ENCODE measurements at places on chromosomes 3 and 15. TPM values are rescaled to one million over a fixed set of nuclear protein-coding genes. Genes with fewer than 3 reads are reported as not detected.

ATR gene
- 39.9 TPM for total RNA-seq

DNA sequence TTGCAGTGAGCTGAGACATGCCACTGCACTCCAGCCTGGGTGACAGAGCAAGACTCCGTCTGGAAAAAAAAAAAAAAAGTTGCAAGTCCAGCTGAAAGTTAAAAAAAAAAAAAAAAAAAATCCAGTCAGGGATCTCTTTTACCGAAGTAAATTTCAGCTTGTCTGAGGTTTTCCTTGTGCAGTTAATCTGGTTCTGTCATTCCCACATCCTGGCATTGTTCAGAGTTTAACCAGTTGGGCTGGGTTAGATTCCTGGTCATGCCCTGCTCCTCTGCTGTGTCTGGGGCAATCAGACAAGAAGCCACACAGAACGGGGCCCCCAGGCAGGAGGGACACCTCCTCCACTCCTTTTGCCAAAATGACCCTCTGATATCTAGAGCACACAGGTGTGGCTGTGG, 84.1 kb upstream of the KLHL25 start:
- no peak for DNase-seq

GRCh38 chr15:57770495-57770894, 64.0 kb downstream of the POLR2M start:
- DNase-seq, result no peak

GRCh38 chr3:170790647-170791046, 79.3 kb downstream of the RPL22L1 start:
- no peak for DNase-seq

DNA sequence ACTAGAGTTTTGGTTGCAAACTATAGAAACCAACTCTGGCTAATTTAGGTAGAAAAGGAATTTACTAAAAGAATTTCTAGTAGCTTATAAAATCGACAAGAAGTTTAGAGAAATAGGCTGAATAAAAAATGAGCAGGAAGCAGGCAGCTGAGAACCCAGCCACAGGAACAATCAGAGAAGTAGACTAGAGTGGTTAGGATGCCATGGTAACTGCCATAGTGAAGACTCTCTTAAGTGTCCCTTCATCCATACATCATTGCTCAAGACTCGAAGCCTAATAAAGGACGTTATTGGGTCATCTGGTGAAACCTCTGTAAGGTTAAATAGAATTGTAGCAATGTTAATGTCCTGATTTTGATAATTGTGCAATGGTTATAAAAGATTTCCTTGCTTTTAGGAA, 13.8 kb downstream of the AVEN start:
- no peak for DNase-seq

DNA sequence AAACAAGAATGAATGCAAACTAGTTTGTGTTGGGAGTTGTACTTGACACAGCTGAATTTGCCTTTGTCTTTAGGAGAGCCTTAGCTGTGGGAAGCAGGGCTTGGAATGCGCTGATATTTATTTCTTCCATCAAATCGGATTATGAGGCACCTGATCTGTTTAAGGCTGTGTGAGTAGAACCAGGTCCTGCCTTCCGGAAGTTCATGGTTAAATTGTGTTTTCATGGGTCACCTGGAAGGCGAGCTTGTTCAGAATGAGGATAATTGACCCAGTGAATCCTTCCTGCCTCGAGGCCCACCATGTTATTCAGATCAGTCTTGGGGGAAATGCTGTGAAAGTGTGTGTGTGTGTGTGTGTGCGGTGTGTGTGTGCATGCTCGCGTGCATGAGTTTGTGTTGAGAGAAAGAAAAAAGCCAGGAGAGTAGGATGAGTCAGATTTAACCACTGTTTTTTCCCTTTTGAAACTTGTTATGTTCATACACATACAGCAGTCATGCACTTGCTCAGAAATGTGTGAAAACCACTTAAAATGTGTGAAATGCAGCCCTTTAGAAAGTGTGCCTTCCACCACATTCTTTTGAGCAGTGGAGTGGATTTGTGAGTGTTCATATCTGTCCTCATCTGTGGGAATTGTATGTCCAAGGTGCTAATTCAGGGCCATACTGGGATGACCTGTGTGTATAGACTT, 36.7 kb downstream of the SMAD3 start:
- DNase-seq, result peak; percentile 65

DNA sequence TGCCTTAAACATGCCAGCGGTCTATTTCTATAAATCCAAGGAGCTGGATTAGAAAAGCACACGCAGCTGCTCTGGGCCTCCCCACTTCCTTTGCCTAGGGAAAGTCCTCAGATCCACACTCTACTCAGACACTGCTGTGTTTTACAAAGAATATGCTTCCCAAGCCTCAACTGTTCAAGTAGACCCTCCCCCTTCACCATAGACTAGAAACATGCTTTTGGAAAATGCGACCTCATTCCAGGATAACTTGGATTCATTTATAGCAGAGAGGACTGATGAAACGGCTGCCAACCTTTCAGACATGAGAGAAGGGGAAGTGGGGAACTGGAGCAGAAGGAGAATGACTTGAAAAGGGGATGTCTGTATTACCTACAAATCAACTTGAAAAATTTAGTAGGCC, 64.0 kb downstream of the P3H2 start:
- no peak for DNase-seq

- no peak for DNase-seq
Measured at GRCh38 chr3:144660186-144660585, 688.6 kb downstream of the DIPK2A start.

- no peak for DNase-seq
Measured at GRCh38 chr15:90744759-90745402, 27.7 kb downstream of the BLM start.

Measured in activated CD4-positive, alpha-beta T cell treated with anti-CD3 and anti-CD28 coated beads for 36 hours (primary cell).